ENCODE measurements at places on chromosomes 7 and 10. TPM values are rescaled to one million over a fixed set of nuclear protein-coding genes. Genes with fewer than 3 reads are reported as not detected.

Gene PPP1R9A
- 74.5 TPM for total RNA-seq

Gene PLA2G12B
- total RNA-seq, result not detected

Gene CPA4
- total RNA-seq, result not detected

Gene UNC5B
- 4.2 TPM for total RNA-seq

Gene TUBAL3
- not detected for total RNA-seq

Gene C10orf53
- total RNA-seq, result not detected

Gene KLF14
- total RNA-seq, result not detected

Gene GNAT3
- not detected for total RNA-seq

Gene SCIN
- total RNA-seq, result 0.98 TPM

Gene COL17A1
- 0.25 TPM for total RNA-seq

Gene POLR2J2
- 3.2 TPM for total RNA-seq

Gene ELMO1
- 59.3 TPM for total RNA-seq

Gene PAPOLB
- total RNA-seq, result 0.74 TPM

Gene MYL10
- not detected for total RNA-seq

Gene MUC12
- not detected for total RNA-seq

Gene C10orf95
- total RNA-seq, result under 0.01 TPM

Gene GPR37
- 20.9 TPM for total RNA-seq

Gene CDHR1
- total RNA-seq, result 4.2 TPM

Gene RARRES2
- total RNA-seq, result 12.0 TPM

Gene CHST3
- 5.4 TPM for total RNA-seq

Gene TFR2
- total RNA-seq, result 3.9 TPM

Gene TRPV5
- total RNA-seq, result not detected

Gene CHAT
- total RNA-seq, result not detected

Gene ASB15
- not detected for total RNA-seq

Gene PLPP4
- 15.0 TPM for total RNA-seq

Gene C10orf105
- 0.25 TPM for total RNA-seq

Gene RBM20
- 0.74 TPM for total RNA-seq

All from temporal lobe (tissue), 4 donors.